Foreskin keratinocyte (primary cell): ENCODE measurements at places on chromosomes 16 and 17.

- no peak for DNase-seq
Measured at GRCh38 chr17:68711858-68712257, 110.7 kb upstream of the FAM20A start.

DNA sequence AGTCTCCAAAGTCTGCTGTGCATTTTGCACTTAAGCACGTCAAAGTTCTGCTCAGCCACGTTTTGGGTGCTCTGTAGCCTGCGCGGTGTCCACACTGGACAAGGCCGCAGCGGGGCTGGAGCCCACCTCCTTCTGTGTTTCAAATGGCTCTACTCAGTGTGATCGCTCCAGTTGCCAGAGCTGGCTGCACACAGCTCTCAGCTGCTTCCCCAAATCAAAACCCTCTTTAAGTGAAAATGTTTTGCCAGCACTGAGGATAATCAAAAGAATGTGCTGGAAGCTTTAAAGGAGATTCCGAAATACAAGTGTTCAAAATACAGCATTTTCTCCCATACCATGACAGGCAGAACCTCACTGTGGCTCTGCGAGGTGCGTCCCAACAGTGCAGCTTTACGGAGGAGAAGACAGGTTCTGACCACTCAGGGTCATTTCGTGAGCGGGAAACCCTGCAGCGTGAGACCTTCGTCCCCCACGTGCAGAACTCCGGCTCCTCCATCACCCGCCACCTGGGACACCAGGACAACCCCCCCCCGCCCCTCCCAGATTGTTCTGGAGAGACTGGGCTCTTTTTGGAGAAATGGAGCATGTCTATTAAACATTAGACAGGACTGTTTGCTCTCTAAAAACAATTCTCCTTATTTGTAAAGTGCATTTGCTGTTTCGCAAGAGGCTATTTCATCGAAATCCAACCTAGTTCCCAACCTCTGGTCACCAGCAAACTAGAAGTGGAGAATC lies 16.6 kb downstream of the TBC1D16 start:
- no peak for DNase-seq

DNA sequence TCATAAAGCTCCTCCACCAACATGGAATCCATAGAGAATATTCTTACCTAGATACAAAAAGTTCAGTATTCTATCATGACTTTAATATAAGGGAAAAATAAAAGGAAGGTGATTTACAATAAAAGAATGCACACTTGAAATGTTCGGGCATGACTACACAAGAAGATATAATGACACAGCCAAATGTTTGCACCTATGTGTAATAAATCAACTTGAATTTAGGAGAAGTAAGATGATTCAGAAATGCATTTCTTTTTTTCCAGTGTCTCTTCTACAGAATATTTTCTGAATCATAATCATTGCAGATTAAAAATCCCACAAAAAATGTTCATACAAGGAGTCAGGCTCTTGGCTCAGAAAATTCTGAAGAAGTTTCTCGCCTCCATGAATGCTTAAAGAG lies 404.0 kb upstream of the HSBP1 start:
- peak; percentile 91 for DNase-seq

- no peak for DNase-seq
Measured at GRCh38 chr16:1054660-1055556, 17.6 kb upstream of the SSTR5 start.

DNA sequence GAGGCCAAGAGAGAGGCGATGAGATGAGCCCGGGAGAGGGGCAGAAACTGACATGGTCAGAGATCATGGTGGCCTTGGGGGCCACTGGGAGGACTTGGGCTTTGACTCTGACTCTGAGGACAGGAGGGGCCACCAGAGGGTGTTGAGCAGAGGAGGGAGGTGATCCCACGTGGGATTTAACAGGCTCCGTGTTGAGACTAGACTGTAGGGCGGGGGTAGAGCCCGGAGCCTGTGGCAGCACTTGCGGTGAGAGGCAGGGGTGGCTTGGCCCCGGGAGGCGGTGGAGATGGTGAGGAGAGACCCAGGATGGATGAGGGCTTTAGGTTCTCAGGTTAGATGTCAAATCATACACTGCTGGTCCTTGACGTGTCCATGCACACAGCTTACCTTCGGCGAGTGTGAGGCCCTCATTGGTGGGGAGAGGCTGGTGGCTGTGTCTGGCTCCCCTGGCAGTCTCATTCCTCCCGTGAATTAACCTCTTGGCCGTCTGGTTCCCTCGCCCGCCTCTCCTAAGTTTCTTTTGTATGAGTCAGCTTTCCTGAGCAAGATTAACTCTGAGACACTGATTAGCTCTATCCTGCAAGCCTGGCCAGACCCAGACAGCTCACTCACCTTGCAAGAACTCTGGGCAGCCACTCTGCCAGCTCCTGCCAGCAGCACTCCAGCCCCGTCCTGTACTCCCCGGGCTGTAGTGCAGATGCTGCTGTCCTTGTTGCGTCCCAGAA lies 39.7 kb downstream of the VPS35L start:
- peak; percentile 82 for DNase-seq

DNA sequence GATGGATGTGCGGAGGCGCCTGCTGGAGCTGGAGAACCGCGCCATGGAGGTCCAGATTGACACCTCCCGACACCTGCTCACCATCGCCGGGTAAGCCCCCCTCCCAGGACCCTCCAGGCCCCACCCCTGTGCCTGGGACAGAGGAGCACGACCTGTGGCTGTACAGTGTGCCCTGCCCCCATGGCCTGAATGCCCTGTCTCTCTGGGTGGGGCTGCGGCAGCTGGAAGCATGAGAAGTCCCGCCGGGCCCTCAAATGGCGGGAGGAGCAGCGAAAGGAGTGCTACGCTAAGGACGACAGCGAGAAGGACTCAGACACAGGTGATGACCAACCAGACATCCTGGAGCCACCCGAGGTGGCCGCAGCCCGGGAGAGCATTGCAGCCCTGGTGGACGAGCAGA lies 11.2 kb downstream of the BTBD17 start:
- DNase-seq, result no peak

DNA sequence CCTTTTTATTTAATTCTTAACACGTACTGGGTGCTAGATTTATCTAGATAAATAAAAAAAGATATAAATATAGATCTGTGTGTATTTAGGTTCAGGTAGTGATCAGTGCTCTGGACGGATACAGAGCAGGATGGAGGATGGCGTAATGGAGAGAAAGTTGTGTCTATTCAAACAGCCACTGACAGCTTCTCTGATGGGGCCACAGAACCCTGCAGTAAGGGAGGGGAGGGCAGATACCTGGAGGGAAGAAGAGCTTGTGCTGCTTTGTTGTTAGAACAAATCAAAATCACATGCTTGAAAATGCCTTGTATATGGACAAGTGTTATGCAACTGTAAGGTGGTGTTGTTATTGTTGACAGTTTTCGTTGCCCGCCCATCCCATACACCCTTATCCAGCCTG lies 170.2 kb downstream of the UTP18 start:
- DNase-seq, result no peak
